Progenitor cell of endocrine pancreas (in vitro differentiated cells): ENCODE measurements at places on chromosomes 2 and 18. TPM values are rescaled to one million over a fixed set of nuclear protein-coding genes. Genes with fewer than 3 reads are reported as not detected.

- no peak for DNase-seq
These were observed 71.7 kb downstream of the LONRF2 start for GRCh38 chr2:100250645-100251044.

DNA sequence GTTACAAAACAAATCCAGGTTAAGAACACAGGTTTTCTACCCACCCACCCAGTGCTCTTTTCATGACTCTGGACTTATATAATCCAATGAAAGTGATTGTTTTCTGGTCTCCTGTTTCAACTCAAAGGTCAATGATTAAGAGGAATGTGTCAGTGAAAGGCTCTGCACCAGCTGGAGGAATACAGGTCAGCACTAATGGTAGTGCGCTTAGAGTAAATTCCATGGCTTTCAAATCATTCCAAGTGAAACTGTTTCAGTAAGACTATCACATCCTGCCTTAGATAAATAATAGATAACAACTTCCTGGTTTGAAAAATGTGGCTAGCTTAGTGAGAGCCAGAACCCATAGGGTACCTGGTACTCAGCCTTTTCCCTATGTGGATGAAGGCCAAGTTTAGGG, 47.8 kb downstream of the SLC9A4 start:
- DNase-seq: no peak

- DNase-seq: no peak
These were observed 28.6 kb upstream of the CHAC2 start for GRCh38 chr2:53739032-53739431.

DNA sequence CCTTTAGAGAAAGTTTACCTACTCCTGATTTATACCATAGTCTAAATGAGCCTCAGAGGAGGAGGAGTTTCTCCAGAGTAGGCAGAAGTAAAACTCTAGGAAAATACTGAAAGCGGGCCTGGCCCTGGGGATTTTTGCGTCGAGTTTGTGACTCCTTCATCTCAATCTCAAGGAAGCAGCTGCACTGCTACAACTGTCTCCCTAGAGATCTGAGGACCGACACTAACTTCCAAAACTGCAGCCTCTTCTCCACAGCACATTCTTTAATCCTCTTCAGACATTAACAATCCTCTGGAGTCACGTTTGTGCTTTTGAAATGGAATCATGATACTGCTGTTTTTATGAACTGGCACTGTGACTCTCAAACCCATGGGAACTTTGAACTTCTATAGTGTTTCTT, 281.4 kb downstream of the KCNS3 start:
- no peak for DNase-seq

GRCh38 chr2:55164534-55165480, 67.3 kb downstream of the CLHC1 start:
- DNase-seq: no peak

DNA sequence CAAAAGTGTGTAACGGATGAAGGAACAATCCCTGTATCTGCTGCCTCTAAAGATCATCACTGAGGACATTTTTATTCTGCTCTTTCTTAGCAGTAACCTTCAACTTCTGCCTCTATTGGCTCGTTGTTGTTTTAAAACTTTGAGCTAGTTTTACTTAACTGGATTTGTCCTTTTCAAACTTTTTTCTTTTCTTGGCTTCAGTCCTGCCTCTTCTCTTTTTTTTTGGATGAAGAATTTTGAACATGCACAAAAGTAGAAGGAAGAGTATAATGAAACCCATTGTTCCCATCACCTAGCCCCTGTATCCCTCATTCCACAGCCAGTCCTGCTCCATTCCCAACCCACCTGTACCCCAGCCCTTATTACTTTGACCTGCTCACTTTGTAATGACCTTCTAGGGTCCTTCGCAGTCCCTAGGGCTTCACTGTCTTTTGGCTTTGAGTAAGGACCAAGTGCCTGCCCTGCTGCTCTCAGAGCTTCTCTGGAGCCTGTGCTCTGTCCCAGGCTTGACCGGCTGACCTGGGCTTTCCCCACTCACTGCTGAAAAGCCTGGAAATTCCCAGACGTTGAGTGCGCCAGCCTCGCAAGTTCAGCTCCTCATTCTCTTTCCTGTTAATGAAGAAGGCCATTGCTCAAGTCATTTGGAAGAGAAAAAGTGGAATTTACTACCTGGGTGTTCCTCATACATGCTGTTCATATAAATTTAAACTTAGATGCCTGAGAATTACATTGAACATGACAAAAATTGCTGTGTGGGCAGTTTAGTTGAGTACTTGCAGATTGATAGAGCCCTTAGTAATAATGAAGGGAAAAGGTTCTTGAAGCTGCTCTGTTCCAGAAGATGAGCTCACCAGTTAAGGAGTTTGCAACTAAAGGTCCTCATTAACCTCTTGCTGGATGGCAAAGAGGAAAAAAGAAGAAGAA, 149.3 kb upstream of the ALPP start:
- no peak for DNase-seq

GRCh38 chr18:10477121-10477862, 22.9 kb downstream of the APCDD1 start:
- no peak for DNase-seq

GRCh38 chr2:151051574-151052220, 210.0 kb downstream of the RBM43 start:
- DNase-seq: no peak

DNA sequence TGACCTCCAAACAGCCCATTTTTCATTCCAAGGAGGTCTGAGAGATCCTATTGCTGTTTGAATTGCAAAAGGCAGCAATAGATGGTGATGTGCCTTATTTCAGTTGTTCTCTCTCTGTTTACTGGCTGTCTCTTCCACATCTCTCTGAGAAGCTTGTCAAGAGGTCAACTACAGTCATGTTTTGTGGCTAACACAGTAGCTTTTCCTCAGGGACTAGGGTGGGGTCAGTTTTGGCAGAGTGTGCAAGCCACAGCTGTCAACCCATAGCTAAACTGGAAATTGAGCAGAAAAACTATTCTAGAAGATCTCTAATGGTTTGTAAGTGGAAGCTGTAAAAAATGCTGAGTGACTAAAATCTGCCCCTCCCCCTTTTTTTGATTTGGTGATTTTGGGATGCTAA, 67.1 kb downstream of the DIS3L2 start:
- no peak for DNase-seq

- DNase-seq: no peak
These were observed 73.8 kb downstream of the SCN2A start for GRCh38 chr2:165312999-165313398.

DNA sequence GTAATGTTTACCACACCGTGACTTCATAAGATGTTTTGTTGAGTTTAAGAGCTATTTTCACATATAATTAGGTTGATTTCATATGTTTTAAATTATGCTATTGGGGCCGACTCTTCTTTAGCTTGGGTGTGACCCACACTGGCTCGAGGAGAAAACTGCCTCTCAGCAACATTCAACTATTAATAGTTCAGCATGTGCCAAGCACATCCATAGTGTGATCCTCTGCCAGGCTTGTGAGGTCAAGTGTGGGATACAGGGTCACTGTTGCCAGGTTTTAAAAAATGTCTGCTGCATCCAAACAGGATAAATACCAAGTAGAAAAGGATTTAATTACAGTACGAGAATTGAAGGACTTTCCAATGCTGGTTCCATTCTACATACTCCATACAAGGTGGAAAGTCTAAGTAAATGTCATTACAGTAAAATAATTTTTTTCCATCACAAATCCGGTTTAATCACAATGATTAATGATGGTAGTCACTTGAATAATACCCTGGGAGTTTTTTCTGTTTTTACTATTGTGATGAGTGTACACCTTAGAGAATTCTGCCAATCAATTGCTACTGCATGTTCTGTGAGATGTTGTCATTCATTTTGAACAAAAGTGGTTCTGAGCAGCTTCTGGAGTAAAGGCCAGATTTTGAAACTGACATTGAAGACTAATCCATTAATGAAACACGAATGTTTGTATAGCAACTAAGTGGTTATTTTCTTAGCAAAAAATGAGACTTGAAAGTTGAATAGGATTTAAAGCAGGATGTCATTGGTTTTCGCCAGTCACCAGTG, 84.5 kb downstream of the ABI2 start:
- DNase-seq: no peak

GRCh38 chr2:136363470-136363869, 245.5 kb upstream of the CXCR4 start:
- DNase-seq: no peak

- DNase-seq: no peak
These were observed 54.3 kb upstream of the BZW1 start for GRCh38 chr2:200757399-200757798.

GRCh38 chr2:234446404-234447076, 50.3 kb downstream of the ARL4C start:
- DNase-seq: no peak

- no peak for DNase-seq
These were observed 54.3 kb downstream of the R3HDM1 start for GRCh38 chr2:135585586-135585985.

- no peak for DNase-seq
These were observed 763.6 kb downstream of the ADCYAP1 start for GRCh38 chr18:1668279-1668678.

- DNase-seq: no peak
These were observed 279.5 kb upstream of the SIX2 start for GRCh38 chr2:45288532-45289417.

- DNase-seq: no peak
These were observed 6.3 kb downstream of the IL1RL2 start for GRCh38 chr2:102193074-102193473.

DNA sequence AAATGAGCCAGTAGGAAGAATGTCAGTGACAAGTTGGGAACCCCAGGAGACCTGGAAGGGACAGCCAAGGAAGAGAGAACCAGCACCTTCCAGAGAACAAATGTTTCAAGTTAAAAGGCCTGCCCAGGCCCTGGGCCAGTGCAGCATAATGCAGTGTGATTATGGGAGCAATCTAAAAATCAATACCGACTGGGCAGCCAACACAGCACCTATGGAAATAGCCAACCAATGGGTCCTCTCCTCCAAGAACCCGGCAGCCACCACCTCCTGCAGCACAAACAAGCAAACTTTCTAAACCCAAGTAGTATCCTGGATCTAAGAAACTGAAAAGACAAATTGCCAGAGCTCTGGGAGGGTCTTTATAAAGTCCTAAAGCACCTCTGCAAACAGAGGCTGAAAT, 71.7 kb downstream of the CLHC1 start:
- DNase-seq: no peak

PLCL1 gene
- 41.1 and 48.3 TPM in 2 replicates for total RNA-seq

MAB21L4 gene
- total RNA-seq: 9.7 and 12.5 TPM in 2 replicates

IL1RN gene
- total RNA-seq: not detected in 2 replicates

NABP1 gene
- 6.4 TPM in 2 replicates for total RNA-seq

NDUFAF7 gene
- total RNA-seq: 27.6 and 36.2 TPM in 2 replicates

SMC6 gene
- 26.0 and 26.8 TPM in 2 replicates for total RNA-seq

REG1B gene
- not detected in 2 replicates for total RNA-seq

ONECUT2 gene
- total RNA-seq: 92.2 and 110 TPM in 2 replicates

CKAP2L gene
- total RNA-seq: 10.3 and 11.5 TPM in 2 replicates
